ENCODE measurements at places on chromosomes 5 and 9. TPM values are rescaled to one million over a fixed set of nuclear protein-coding genes. Genes with fewer than 3 reads are reported as not detected.
A peak's percentile ranks its signal among the peaks of the same experiment; 100 is the strongest.

DNA sequence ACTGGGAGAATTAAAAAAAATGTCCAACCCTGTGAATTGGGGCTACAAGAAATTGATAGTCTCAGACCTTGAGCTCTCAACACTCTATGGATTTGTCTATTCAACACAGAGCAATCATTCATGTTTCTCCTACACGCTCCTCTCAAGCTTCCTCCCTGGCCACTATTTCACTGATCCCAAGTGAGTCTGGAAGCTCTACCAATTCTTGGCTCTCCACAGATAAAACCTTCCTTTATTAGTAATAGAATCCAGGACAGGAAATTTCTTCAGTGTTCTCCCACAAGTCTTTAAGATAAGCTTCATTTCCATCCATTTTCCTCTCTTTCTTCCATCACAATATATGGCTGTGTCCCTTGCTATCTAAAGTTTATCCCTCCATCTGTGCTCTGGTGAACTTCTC, 215.1 kb upstream of the PAPPA start:
- DNase-seq = no peak

Gene FBP2
- total RNA-seq = 0.21 TPM

Gene GPR150
- total RNA-seq = 0.13 TPM

- no peak for DNase-seq
Measured at GRCh38 chr5:142796492-142797109, 26.4 kb downstream of the ARHGAP26 start.

- no peak for DNase-seq
Measured at GRCh38 chr9:94928691-94929368, 202.3 kb downstream of the AOPEP start.

DNA sequence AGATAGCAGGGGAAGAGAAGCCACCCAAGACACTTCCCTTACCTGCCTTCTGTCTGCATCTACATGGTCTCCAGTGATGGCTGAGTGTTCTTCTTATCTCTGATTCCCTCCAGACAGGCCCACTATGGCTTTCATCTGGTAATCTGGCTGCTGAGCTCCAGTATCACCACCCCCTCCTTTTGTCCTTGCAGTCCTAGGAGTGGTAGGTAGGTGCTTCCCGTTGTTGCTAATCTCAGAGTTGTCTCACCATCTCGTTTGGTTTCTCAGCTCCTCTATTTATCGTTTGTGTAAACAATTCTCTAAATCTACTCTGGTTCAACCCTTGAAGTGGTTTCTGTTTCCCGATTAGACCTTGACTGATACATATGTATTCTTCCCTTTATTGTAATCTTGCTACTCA, 243.8 kb upstream of the RFX3 start:
- DNase-seq = no peak

- no peak for DNase-seq
Measured at GRCh38 chr9:99377790-99378775, 156.0 kb downstream of the SEC61B start.

DNA sequence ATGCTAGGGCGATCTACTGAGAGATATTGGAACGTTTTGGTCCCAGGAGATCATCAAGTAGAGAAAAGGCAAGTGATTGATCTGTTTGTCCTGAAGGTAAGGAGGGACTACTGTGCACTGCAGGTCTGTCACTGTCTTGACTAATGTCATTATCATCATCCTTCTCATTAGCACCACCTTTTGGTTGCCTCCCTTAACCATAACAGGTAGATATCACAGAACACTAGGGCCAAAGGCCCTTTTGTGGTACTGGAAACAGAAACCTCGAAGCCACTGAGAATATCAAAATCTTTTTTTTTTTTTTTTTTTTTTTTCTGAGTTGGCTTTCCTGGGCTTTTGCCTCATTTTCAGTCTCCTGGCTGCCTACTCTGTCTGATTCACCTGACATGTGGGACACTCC, 134.0 kb downstream of the KCTD16 start:
- DNase-seq = no peak

DNA sequence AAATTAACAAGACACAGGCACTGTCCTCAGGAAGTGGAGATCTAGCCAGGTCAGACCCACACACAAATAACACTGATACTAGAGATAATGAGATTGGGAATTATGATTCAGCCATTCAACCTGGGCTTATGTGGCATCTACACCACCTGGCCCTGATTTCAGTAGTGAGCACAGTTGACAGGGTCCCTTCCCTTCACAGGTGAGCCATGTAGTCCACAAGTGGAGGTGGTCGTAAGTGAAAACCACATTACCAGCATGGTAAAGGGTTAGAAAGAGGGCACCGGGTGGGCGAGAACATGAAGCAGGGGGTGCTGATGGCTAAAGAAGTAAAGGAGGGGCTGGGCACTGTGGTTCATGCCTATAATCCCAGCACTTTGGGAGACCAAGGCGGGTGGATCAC, 48.3 kb upstream of the IL17B start:
- no peak for DNase-seq

GRCh38 chr5:32439086-32439642, 5.4 kb downstream of the ZFR start:
- no peak for DNase-seq

DNA sequence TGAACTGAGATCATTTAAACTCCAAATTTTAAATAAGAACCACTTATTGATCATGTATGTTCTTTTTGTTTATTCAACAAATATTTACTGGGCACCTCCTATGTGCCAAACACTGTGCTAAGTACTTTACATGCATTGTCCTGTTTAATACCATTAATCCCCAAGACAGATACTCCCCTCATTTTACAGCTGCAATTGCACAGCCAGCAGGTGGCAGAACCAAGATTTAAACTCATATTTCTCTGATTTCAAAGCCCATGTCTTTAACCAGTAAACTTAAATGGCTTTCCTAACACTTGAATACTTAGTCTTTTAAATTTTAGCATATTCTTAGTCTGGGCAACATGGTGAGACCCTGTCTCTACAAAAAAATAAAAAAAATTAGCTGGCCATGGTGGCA, 43.4 kb upstream of the KIAA1958 start:
- peak; percentile 44 for DNase-seq

Gene CREB3
- total RNA-seq = 27.6 TPM

GRCh38 chr9:137457406-137458193, 1.5 kb downstream of the NSMF start:
- DNase-seq = no peak

Gene MCCC2
- total RNA-seq = 46.7 TPM

DNA sequence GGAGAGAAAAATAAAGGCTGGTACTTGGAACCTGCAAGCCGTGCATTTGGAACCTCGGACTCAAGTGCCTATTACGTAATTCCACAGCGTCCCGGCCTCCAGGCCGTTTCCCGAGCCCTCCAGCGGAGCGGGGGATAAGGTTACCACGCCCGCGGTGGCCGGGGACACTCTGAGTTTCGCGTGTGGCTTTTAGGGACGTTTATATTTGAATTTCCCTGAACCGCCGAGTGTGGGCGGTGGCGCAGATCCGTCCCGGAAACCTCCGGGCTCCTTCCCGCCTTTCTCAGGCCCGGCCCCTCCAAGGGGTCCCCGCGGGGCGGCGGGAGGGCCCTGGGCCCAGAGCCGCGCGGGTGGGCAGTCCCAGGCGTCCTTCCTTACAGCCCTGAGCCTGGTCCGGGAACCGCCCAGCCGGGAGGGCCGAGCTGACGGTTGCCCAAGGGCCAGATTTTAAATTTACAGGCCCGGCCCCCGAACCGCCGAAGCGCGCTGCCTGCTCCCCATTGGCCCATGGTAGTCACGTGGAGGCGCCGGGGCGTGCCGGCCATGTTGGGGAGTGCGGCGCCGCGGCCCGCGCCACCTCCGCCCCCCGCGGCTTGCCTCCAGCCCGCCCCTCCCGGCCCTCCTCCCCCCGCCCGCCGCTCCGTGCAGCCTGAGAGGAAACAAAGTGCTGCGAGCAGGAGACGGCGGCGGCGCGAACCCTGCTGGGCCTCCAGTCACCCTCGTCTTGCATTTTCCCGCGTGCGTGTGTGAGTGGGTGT, at the start of gene LMNB1:
TSS of gene LMNB1 (plus strand) at position 638 of the 758 bp plus-strand sequence. CDS start 373 bp downstream, outside the sequence.
- DNase-seq = peak; percentile 99

GRCh38 chr5:157596487-157596886, 20.9 kb upstream of the ADAM19 start:
- no peak for DNase-seq

DNA sequence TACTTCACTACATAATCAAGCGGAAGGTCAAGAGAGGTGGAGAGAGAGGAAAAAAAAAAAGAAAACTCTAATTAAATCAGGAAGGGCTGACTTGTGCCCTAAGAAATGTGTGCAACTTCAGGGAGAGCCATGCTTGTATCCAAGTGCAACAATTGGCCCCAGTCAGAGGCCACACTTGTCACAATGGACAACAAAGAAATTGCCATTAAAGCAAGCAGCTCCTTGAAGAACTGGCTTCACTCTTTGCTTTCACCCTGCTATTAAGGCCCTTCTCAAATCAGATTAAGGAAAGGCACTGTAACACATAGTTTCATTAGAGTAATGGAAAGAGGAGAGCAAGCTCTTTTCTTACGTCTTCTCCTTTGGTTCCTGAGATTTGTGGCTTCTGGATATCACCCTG, 480.9 kb upstream of the WWC1 start:
- no peak for DNase-seq

- DNase-seq = no peak
Measured at GRCh38 chr5:158301186-158301585, 442.2 kb upstream of the CLINT1 start.

- DNase-seq = no peak
Measured at GRCh38 chr5:179272326-179273072, 72.8 kb downstream of the ADAMTS2 start.

Gene SLCO6A1
- total RNA-seq = not detected

DNA sequence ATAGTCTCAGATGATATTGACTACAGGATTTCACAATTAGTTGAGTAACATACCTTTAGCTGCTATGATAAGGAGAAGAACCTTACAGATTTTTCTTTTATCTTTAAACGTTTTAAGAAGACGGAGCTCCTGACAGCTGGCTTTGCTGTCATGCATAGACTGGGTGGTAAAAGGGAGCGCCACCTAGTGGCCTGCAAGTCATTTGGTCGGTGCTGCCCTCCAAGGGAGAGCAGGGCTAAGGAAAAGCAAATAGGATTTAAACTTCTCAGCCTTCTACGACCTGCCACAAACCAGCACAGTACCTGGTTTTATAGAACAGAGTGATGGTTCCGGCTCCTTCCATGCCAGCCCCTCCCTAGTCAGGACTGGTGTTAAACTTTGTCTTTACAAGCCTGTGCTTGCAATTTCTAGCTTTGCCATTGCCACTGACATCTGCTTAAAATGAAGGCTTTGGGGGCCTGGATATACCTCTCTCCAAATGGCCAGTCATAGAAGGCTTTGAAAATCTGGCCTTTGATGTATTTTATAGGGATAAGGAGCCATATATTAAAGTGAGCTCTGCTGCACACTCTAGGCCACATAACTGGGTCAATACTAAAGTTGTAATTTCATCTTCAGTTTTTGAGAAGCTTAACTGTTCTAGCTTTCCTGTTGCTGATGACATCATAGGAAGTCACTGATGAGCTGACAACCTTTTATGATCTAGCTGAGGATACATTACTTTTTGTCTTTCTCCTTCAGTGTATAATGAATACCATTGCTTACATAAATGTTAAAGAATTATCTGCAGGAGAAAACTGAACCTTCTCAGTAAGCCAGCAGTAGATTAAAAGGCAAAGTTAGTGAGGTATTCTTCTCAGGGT, 31.1 kb upstream of the ADAMTSL1 start:
- peak; percentile 52 for DNase-seq

Gene HRH2
- total RNA-seq = not detected

- peak; percentile 54 for DNase-seq
Measured at GRCh38 chr9:107637421-107638420, 148.2 kb upstream of the KLF4 start.

Gene N4BP3
- 0.73 TPM for total RNA-seq

Gene FRRS1L
- total RNA-seq = 0.41 TPM

GRCh38 chr5:67002832-67003684, 193.5 kb downstream of the CD180 start:
- DNase-seq = no peak

- DNase-seq = no peak
Measured at GRCh38 chr5:98993512-98993911, 64.7 kb upstream of the CHD1 start.

DNA sequence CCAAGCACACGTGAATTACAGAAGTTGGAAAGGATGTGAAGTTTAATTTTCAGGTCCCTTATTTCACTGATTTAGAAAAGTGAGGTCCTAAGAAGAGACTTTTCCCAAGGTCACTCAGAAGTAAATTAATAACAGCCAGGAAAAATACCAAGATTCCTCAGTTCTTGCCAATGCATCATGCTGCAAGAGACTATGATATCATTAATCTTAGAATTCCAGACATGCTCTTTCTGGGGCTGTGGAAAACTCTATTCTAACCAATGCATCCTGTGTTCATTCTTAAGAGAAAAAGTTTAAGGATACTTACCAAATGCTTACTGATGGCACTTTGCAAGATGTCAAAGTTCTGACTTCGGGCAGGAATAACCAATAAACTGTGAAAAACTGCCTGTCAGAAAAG, 42.8 kb downstream of the TEX10 start:
- no peak for DNase-seq

DNA sequence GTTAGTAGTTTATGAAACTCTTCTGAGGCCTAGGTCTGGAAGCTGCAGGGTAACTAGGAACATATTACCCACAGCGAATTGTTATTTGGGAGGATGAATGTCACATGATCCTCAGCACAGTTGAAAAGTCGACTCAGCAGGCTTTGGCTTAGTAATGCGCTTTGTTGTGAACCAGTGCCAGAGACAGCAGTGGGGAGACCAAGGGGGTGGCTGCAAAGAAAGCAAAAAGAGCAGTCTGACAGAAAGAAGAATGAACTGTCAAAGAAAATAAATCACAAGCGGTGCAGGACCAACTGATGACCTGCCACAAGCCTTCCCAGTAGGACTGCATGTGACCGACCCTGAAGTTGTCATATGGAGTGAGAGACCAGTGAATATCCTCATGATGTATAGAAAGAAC, 170.0 kb downstream of the CCDC171 start:
- peak; percentile 2 for DNase-seq

Gene ZNF622
- total RNA-seq = 31.3 TPM

Gene DMRT3
- not detected for total RNA-seq

Data from A673 (cell line).